K562 (cell line): ENCODE measurements at places on chromosomes 4 and X. TPM values are rescaled to one million over a fixed set of nuclear protein-coding genes. Genes with fewer than 3 reads are reported as not detected.
A peak's percentile ranks its signal among the peaks of the same experiment; 100 is the strongest.

The MFAP3L gene
- total RNA-seq = 0.31 TPM in 1 of 2 replicates, not detected in the other

The COL4A6 gene
- 0.02 and 0.09 TPM in 2 replicates for total RNA-seq

The SOD3 gene
- 0.31 and 0.36 TPM in 2 replicates for total RNA-seq

DNA sequence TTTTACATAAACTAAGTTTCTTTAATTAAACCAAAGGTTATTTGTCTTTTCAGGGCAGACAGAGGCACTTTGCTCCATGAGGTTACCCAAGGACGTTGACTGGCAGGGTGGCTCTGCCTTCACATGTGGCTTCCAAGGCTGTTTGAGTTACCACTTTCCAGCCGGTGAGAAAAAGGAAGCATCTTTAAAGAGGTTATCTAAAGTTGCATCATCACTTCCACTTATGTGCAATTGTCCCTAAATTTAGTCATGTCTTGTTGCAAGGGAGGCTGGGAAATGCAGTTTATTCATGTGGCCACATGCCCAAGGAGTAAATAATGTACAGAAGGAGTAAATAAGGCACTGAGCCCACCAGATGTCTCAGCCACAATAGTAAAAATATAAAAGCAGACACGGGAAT lies 29.0 kb upstream of the RAP1GDS1 start:
- no peaks in the 10 kb centered on the region for H3K36me3 ChIP-seq
- H3K27me3 ChIP-seq = no peaks in the 10 kb centered on the region
- no peak overlapping the region for H3K27ac ChIP-seq
- no peaks in the 10 kb centered on the region; the same call in 2 of the 3 replicates for H3K4me1 ChIP-seq

DNA sequence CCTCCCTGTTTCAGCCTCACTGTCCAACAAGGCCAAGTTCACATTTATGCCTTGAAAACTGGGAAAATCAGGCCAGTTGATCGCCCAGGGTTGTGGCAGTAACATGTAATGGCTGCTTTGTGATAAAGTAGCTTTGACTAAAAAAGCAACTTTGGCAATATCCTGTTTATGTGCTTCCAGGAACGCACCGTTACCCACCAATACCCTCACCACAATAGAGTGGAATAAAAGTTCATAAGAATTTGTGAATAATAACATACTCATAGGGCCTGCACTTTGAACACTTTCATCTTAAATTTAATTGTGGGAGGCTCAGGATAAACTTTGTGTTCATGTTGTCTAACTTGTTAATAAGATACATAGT lies 80.7 kb upstream of the MAML3 start:
- no peaks in the 10 kb centered on the region for H3K4me1 ChIP-seq
- no peaks in the 10 kb centered on the region for H3K36me3 ChIP-seq
- no peak overlapping the region for H3K27ac ChIP-seq
- peaks cover 25% of the 10 kb centered on the region for H3K27me3 ChIP-seq
- DNase-seq = no peak

DNA sequence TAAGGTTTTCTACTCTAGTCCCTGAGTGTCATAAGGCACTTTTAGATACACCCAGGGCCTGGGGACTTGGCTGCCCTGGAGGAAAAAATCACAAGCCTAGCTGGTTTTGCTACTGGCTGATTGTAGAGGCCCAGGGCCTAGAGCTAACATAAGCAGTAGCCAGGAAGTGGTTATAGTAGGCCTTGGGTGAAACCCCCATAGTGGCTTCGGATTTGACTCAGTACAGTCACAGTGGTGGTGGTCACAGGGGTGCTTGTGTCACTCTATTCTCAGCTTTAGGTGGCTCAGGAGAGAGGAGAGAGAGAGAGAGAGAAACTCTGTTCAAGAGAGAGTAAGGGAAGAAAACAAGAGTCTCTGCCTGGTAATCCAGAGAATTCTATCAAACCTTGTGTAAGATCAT lies 194.5 kb upstream of the EDA2R start:
- no peak for DNase-seq
- no peaks in the 10 kb centered on the region for H3K27me3 ChIP-seq
- no peaks in the 10 kb centered on the region for H3K36me3 ChIP-seq
- H3K4me1 ChIP-seq = no peaks in the 10 kb centered on the region

GRCh38 chr4:102500352-102500695 lies 835 bp upstream of the NFKB1 start:
- no peaks in the 10 kb centered on the region for H3K27me3 ChIP-seq
- no peak overlapping the region; the same call in 2 of the 3 replicates for H3K27ac ChIP-seq
- DNase-seq = no peak
- peak overlapping the region; percentile 81 for H3K4me3 ChIP-seq
- H3K4me1 ChIP-seq = peaks cover 13% of the 10 kb centered on the region
